ENCODE measurements at places on chromosomes 5 and 9.

GRCh38 chr5:179405054-179405416 is 59.8 kb upstream of the ADAMTS2 start:
- no peak for DNase-seq

GRCh38 chr9:12697719-12698118 is 4.5 kb downstream of the TYRP1 start:
- no peak for DNase-seq

GRCh38 chr5:130282049-130282448 is 377.8 kb downstream of the CHSY3 start:
- no peak for DNase-seq

DNA sequence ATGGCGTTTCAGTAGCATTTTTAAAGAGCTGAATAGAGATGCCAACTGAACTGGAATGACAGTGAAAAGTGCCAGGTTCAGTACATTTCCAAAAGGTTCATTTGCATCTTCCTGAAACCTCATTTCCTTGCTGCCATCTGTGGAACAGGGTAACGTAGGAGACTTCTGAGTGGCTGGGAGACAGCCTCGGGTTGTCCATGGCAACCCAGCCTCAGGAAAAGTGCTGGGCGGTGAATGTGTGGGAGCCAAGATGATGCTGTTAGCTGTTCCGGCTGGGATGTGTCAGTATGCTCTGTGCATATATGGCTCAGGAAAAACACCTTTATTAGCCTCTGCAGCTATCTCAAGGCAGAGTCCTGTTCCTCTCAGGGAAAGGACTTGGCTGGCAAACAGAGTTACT is 87.5 kb downstream of the KLHL3 start:
- no peak for DNase-seq

DNA sequence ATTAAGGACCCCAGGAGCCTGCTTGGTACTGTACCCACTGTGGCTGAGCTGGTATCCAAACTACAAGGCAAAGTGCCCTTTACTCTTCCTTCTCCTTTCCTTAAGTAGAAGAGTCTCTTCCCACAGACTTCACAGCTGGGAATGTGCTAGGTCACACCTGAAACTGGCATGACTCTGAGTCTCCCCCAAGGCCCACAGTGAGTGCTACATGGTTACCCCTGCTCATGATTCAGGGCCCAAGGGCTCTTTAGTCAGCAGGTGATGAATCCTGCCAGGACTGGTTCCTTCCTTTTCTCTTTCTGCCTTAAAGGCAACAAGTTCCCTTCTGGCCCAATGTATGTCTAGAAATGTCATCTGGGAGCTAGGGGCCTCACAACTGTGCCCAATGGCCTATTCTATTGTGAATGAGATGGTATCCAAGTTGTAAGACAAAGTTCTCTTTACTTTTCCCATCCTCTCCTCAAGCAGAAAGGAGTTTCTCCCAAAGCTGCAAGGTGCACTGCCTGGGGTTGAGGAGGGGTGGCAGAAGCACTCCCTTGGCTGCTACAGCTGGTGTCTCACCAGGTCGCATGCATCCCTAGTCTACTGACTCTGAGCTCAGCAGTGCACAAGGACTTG is 134.4 kb downstream of the TMEM38B start:
- DNase-seq, result no peak

DNA sequence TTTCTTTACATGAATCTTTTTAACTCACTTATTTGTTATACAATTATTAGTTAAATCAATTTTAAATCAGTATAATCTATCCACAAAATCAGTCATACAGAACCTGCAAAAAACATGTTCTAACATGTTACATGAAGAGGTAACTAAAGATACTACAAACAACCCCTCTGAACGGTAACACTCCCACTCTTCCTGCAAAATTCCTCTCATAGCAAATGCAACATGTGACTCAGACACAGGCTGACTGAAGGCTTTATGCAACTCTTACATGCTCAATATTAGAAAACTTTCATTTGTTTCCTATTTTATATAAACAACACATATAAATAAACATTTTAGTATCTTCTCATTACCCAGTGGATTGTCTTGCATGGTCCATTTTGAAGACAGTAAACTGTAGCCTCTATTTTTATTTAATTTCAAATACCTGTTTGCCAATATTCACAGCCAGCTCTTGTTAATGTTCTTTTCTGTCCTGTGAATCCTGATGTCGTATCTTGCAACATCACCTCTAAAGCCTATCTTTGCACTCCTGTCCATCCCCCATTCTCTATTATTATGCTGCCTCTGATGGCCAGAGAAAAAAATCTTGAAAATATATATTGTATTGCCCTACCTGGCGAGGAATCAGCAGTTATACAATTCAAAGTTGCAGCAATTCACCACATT is 100.5 kb upstream of the CCDC152 start:
- no peak for DNase-seq

GRCh38 chr5:39021413-39021812 is 52.8 kb downstream of the RICTOR start:
- no peak for DNase-seq

DNA sequence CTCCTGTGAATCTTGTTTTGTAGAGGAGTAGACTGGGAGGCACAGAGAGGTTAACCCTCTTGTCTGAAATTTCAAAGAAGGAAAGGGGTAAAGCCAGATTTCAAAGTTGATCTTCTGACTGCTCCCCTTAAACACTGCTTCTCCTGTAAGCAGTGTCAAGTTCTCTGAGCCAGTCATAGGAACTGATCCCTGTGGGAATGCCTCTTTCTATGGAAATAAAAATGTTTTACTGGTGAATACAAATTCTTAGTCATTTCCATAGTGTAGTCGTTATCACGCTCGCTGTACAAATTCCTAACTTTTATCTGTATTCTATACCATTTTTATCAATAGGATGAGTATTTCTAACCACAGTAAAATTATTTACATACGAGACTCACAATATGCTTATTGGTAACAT is 66.3 kb upstream of the PRRC1 start:
- DNase-seq, result no peak

- DNase-seq, result no peak
Observed at GRCh38 chr9:125652759-125653158, 54.2 kb downstream of the MAPKAP1 start.

- no peak for DNase-seq
Observed at GRCh38 chr5:150440948-150441812, 8.4 kb downstream of the RPS14 start.

- DNase-seq, result no peak
Observed at GRCh38 chr9:22279636-22280035, 167.0 kb upstream of the DMRTA1 start.

GRCh38 chr9:113933671-113934070 is 57.6 kb downstream of the ZNF618 start:
- DNase-seq, result no peak

- no peak for DNase-seq
Observed at GRCh38 chr5:151085517-151086041, 4.7 kb upstream of the TNIP1 start.

GRCh38 chr5:128341056-128341455 is 197.0 kb downstream of the FBN2 start:
- DNase-seq, result no peak

- DNase-seq, result no peak
Observed at GRCh38 chr5:29460971-29461559, 1732.4 kb upstream of the CDH6 start.

All from hypothalamus (tissue), 51 donors.